Uterus (tissue), 4 donors: ENCODE measurements at places on chromosomes 11 and 22.

GRCh38 chr11:102990145-102990544 lies 34.6 kb upstream of the MMP13 start:
- DNase-seq = no peak

DNA sequence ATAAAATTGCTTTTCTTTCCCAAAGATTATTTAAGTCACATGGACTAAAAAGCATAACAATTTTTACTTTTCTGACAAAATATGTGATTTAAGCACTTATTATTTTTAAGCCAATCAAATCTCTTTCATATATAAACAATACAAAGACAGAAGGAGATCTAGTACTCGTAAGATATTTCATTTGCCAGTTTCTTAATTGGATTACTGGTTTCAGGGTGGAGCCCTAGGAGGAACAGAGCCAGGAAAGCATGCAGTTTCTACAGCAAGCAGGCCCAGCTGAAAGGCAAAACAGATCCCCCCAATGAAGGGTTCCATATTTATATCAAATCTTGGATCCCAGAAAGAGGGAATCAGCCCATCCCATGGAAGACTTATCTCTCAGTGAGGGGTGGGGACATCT lies 177.0 kb downstream of the KIF18A start:
- no peak for DNase-seq

DNA sequence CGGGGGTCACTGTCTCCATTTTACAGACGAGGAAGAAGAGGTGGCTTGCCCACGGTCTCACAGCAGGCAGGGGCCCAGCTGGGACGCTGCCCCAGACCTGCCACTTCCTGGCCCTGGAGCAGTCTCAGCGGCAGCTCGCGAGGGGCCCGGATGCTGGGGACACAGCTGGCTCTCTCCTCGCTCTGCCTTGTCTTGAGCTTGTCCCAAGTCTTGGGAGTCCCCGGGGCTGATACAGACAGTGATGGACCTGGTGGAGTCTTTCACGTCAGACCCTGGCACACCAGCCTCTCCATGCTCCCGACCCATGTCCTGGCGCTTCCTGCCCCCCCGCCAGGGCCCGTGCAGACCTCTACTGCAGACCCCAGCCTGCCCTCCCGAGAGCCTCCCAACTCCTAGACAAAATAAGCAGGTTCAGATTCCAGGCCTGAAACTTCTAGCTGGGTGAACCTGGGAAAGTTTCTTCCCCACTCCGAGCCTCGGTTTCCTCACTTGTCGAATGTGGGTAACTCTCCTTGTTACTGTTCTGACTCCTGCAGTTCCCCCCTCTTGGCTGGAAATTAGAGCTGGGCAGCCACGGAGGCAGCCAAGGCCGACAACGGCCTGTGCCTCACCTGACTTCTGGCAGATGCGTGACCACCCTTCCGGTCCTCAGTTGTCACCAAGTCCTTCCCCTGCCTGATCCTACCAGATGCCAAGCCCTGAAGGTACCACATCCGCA lies 145.4 kb downstream of the CACNA1I start:
- no peak for DNase-seq

DNA sequence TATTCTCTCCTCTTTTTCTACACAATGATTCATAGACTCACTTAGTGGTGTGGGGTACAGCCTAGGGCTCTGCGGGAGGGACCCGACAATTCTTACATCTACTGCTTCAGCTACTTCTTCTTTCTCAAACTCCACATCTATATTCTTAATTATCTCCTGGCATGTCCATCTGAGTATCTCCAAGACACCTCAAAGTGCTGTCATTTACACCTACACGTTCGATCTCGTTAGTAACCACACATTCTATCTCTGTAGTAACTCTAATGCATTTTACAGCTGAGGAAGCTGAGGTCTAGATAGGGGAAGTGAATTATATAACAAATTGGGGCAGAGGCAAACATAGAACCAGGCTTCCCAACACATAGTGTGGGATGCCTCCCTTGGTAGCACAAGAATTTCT lies 27.7 kb upstream of the RRM1 start:
- no peak for DNase-seq

DNA sequence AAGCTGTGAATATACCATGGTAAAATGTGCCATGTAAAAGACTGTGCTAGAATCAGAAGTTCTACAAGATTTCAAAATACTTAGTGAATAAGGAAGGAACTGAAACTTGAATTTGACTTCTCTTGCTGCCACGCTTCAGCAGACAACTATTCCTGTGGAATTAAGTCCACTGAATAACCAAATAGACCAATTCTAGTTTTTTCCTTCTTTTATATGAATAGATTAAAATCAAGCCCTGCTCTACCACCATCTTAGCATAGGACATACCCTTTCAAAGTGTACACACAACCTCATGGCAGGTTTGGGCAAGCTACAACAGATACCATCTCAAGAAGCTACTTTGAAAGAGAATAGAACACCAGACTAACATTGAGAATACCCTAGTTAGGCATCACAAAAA lies 23.4 kb upstream of the CLNS1A start:
- no peak for DNase-seq

GRCh38 chr11:114171257-114172054 lies 111.9 kb downstream of the ZBTB16 start:
- peak; percentile 93 for DNase-seq

DNA sequence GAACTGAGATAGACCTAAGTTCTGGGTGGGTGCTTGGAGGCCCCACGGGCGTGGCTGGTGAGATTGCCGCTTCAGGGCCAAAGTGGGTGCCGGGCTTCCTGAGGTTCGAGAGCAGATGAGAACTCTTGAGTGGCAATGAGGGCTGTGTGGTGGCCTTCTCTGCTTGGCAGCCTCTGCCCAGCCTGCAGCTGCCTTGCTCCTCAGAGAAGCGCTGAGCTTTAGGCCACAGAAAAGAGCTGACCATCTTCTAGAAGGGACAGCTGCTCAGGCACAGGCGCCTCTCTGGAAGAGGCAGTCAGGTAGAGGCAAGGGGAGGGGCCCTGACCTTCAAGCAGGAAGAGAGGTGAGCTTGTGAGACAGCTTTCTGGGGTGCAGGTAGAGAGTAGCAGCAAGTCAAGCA lies 72.8 kb downstream of the MED15 start:
- no peak for DNase-seq

DNA sequence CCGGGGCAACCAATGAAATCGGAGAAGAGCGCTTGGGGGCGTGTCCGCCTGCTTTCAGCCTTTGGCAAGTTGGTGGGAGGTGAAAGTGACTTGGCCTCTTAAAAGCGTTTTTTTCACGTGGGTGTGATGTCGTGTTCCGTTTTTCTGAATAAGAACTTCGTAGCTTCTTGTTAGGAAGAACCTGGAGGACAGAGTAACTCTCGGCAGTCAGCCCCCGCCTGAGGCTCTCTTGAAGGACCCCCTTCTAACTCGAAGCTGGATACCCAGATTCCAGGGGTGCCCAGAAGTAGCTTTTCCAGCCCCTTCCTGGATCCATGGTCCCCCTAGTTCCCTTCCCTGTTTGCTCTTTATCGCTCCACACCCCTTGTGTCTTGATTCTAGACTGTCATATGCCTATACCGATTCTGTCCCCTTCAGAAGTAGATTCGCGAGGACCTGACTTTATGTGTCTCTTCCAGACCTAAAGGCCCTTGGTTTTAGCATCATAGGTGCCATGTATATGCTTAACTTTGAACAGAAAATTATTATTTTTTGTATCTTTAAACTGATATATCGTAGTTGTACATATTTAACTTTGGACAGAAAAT lies 915 bp upstream of the OSBP start:
- no peak for DNase-seq

DNA sequence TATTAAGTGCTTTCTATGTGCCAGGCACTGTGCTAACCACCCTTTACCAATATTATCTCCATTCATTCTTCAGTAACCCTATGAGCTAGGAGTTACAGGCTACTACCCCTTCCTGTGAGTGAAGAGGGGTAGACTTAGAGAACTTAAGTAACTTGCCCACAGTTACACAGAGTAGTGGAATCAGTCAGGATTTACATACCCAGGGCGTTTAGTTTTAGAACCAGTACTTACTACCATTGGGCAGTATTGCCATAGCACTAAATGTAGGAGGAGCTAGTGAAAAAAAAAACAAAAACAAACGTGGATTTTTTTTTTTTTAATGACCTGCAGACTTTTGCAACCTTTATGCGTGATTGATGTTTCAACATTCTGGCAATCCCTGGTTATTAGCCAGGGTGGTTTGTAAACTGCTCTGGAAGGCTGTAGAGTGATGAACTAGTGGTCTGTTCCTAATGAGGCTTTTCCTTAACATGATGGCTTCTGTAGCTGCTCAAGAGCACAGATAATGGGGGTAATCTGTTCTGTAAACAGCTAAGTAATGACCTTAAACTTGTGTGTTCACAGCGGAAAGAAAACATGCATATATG lies 11.4 kb downstream of the TBCEL start:
- no peak for DNase-seq

DNA sequence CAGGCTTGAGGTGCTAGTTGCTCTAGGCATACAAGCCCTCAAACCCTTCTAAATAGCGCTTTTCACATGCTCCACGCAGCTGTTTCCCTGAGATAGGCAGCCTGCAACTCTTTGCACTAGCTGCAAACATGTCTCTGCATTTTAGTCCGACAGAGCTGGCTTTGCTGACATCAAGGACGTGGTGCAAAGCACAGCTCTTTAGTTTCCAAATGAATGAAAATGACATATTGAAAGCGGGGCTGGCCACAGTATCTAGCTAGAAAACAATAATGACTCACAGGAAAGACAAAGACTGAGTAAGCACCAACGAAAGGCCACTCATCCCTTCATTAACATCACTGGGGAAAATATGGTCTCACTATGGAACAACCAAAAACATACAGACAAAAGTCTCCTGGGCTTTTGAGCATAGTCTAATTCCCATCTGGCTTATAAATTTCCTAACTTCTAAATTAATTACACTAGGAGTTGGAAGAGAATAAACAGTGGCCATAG lies 15.3 kb upstream of the ZC3H12C start:
- no peak for DNase-seq

DNA sequence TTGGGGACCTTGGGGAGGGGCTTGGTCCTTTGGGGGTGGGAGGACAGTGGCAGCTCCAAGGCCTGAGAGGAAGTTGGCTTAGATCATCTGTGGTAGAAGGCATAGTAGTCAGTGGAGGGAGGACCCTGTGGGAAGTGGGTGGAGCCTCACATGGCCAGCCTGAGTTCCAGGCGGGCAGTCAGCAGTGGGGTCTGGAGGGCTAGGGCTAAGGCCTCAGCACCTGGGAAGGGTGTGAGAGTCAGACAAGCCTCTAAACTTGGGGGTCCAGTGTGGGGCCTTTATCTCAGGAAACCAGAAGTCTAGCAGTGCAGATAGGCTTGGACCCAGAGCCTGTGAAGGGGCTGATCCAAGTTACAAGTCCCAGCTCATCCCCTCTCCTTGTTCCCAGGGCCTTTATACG lies 4.0 kb downstream of the NLRX1 start:
- DNase-seq = no peak

GRCh38 chr11:33438301-33438700 lies 181.1 kb downstream of the HIPK3 start:
- no peak for DNase-seq

DNA sequence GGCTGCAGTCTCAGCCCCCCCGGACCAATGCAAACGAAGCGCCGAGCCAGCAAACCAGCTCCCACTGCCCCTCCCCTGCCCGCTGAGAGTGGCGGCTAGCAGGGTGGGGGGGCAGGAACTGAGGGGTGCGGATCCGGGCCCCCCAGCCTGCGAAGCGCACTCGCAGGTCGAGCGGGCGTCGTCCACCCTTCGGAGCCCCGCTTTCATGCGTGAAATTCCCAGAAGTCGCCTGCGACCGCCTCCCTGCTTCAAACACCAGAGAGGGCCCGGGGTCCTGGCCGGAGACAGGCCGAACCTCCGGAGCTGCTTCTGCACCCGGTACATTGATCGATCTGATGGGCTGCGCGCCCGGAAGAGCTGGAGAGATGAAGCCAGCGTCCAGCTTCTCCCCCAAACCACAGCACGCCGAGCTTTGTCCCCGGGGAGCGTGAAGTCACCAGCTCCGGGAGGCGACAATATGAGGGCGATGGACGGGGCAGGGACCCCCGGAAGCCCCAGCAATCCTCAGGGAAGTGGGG lies 646 bp upstream of the PATZ1 start:
- DNase-seq = peak; percentile 56

GRCh38 chr11:133747409-133747808 lies 97.9 kb downstream of the SPATA19 start:
- DNase-seq = no peak

- no peak for DNase-seq
Measured at GRCh38 chr11:68994894-68995285, 14.1 kb upstream of the MRGPRD start.

DNA sequence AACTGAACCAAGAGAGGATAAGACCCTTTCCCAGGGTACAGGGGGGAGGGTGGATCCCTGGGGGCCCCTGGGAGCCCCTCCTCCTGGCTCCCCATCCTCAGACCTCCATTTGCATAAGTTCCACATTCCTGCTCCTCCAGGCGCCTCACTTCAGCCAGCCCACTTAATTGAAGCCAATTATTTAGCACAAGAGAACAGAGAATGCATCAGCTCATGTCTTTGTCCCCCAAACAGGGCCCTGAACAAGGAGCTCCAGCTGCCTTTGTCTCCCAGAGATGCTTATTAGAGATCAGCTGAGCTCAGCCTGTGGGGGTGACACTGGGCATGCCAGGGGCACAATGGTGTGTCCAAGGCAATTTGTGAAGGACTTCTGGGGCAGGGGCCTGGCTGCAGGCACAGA lies 89.9 kb upstream of the PRDM11 start:
- DNase-seq = no peak

- DNase-seq = no peak
Measured at GRCh38 chr11:68457216-68457897, 3.2 kb upstream of the PPP6R3 start.

- DNase-seq = no peak
Measured at GRCh38 chr22:24422102-24422665, 5.2 kb upstream of the ADORA2A start.

GRCh38 chr11:69654660-69655478 lies 13.9 kb downstream of the CCND1 start:
- DNase-seq = no peak

DNA sequence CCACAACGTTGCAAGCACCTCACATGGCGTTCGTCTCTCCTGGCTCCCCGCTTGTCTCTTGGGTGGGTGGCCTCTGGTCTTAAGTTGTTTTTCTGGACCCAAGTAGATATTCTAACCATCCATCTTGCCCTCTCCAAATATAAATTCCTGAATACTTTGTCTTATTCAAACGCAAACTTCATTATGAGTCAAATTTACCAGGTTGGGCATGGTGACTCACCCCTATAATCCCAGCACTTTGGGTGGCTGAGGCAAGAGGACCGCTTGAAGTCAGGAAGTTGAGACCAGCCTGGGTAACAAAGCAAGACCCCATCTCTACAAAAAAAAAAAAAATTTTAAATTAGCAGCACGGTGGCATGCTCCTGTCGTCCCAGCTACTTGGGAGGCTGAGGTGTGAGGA lies 5.1 kb upstream of the IGSF9B start:
- no peak for DNase-seq
